Urinary bladder (tissue), 4 donors: ENCODE measurements at places on chromosomes 13 and 19.

DNA sequence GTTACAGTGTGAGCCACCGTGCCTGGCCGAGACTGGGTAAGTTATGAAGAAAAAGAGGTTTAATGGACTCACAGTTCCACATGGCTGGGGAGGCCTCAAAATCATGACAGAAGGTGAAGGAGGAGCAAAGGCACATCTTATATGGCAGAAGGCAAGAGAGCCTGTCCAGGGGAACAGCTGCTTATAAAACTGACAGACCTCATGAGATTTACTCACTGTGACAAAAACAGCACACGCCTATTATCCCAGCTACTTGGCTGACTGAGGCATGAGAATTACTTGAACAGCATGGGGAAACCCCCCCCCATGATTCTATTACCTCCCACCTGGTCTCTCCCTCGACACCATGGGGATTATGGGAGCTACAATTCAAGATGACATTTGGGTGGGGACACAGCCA lies 23.4 kb upstream of the ZNF561 start:
- DNase-seq = no peak

DNA sequence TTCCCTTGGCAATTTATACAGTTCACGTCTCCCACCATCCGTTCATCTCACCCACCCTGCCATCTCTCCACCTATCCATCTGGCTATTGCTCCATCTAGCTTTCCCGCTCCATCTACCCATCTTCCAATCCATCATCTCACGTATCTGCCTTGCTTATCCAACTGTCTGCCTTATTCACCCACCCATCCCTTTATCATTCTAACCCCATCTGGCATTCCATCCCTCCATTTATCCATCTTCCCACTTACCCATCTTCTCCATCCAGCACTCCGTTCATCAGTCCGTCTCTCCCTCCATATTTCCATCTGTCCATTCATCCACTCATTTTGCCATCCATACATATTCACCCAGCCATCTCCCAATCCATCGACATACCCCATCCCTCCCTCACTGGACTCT lies 10.0 kb downstream of the RPS16 start:
- DNase-seq = no peak

GRCh38 chr13:95192998-95193397 lies 108.3 kb downstream of the ABCC4 start:
- no peak for DNase-seq

DNA sequence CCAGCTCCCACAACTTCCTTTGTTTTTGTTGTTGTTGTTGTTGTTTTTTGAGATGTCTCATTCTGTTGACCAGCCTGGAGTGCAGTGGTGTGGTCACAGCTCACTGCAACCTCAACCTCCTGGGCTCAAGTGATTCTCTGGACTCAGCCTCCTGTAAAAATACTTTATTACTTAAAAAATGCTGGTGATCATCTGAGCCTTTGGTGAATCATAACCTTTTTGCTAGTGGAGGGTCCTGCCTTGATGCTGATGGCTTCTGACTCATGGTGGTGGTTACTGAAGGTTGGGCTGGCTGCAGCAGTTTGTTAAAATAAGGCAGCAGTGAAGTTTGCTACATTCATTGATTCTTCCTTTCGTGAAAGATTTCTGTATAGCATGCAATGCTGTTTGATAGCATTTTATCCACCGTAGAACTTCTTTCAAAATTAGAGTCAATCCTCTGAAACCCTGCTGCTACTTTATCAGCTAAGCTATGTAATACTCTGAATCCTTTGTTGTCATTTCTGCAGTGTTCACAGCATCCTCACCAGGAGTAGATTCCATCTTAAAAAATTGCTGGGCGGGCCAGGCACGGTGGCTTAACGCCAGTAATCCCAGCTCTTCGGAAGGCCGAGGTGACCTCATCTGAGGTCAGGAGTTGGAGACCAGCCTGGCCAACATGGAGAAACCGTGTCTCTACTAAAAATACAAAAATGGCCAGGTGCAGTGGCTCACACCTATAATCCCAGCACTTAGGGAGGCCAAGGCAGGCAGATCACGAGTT lies 18.0 kb downstream of the ARHGAP35 start:
- no peak for DNase-seq

- DNase-seq = no peak
Observed at GRCh38 chr13:27007166-27007565, 164.4 kb downstream of the USP12 start.

DNA sequence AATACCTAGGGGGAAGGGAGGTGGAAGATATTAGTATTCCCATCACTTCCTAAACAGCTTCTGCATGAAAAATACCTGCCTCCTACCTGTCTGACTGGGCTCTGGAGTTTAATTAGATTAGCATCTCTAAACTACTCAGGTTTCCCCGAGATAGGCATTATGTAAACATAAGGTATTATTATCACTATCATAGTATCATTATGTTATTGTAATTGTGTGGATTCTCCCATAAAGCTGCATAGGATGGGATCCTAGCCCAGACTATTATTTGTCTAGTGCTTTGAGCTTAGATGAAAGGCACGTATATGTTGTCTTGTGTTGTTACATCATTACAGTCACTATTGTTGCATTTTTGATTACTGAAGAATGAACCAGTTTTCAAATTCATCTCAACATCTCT lies 115.2 kb upstream of the SOX21 start:
- no peak for DNase-seq

DNA sequence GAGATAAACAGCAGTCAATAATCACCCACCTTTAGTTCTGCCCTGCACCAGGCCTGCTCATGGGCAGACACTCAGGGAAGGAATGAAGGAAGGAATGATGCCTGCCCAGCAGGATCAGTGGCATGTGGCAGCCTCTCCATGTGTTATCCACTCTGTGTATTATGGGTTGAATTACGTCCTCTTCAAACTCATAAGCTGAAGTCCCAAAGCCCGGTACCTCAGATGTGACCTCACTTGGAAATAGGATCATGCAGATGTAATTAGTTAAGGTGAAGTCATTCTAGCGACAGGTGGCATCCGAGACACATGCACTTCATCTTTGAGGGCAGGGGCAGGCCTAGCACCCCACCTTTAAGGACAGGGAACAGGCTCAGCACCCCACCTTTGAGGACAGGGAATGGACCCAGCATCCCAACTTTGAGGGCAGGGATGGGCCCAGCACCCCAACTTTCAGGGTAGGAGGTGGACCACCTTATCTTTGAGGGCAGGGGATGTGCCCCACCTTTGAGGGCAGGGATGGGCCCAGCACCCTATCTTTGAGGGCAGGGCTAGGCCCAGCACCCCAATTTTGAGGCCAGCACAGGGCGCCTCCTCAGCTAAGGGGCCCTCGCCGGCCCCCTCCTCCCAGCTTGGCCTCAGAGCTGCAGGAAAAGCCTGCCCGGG lies 127.6 kb downstream of the URI1 start:
- DNase-seq = no peak

- DNase-seq = no peak
Observed at GRCh38 chr13:94323764-94324758, 155.4 kb downstream of the DCT start.

DNA sequence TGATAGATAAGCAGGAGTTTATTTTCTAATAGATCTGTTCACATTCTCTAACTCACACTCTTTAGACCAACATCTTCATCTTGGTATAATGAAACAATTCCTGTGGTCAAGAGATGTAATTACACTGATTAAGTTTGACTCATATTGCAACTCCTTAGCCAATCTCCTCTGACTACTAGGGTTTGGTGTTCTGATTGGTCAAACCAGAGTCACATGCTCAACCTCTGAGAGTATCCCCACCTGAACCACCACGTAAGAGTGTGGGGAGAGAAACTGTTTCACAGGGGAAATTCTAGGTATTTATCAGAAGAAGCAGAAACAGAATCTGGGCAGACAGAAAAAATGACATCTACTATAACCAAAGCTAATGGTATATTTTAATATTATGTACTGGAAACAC lies 42.4 kb downstream of the UQCRFS1 start:
- DNase-seq = no peak

DNA sequence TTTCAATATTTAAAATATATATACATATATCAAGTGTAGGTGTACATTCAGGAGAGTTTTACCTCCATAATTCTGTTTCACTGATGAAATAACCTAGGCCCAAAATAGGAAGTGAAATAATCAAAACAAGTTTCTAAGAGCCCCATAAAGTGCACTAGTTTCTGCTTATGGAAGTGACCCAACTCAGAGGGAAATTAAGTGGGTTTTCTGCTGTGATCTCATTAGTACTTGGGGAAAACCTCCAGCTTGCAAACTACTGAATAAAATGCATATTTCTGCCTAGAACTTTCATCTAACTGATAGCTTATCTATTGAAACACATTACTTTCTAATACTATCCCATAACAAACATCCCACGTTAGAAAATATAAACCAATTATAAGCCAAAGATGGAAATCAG lies 45.4 kb upstream of the MIR17HG start:
- no peak for DNase-seq

DNA sequence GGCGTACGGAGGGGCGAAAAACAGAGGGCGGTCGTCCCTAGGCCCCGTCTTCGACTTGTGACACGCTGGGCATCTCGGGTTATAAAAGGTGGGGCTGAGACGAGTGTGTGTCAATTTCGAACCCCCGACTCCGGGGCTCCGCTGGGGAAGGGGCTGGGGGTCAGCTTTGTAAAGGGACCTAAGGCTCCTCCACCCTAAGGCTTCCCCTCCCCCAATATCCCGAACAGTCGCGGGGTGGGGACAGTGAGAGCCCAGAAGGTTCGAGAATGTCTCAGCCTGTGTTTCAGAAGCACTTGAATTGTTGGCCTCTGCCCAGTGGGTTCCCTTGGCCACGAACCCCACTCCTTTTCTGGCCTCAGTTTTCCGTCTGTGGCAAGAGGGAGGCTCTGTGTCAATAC lies 450 bp downstream of the SELENOW start:
- no peak for DNase-seq

GRCh38 chr19:23287620-23288019 lies 37.4 kb upstream of the ZNF724 start:
- no peak for DNase-seq

DNA sequence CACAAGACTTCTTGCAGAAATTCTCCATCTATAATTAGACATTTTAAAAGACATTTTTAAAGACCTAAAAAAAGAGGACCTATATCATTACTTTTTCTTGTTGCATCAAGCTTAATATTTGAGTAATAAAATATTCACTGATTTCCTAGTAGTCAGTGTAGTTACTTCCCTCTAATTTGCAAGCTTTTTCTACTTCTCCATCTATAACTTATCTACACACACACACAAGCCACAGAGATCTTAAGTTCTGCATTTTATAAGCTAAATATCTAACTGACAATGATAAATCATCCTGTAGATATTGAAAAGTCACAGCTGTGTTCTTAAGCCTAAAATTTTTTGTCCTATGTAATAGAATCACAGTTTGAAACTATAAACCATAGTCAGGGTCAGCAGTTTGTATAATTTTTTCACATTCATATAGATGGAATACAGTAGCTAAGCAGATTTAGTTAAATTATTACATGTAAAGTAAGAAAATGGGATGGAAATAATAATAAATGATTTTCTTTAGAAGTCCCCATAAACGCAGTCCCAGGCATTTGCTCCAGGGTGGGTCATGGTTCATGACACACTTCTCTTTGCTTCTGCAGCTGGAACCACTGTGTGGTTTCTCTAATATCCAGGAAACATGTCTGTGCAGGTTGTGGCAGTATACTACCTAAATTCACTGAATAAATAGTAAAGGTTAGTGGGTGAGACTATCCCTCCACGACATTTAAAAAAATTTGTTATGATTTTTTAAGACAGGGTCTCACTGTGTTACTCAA lies 60.2 kb downstream of the ESD start:
- no peak for DNase-seq

DNA sequence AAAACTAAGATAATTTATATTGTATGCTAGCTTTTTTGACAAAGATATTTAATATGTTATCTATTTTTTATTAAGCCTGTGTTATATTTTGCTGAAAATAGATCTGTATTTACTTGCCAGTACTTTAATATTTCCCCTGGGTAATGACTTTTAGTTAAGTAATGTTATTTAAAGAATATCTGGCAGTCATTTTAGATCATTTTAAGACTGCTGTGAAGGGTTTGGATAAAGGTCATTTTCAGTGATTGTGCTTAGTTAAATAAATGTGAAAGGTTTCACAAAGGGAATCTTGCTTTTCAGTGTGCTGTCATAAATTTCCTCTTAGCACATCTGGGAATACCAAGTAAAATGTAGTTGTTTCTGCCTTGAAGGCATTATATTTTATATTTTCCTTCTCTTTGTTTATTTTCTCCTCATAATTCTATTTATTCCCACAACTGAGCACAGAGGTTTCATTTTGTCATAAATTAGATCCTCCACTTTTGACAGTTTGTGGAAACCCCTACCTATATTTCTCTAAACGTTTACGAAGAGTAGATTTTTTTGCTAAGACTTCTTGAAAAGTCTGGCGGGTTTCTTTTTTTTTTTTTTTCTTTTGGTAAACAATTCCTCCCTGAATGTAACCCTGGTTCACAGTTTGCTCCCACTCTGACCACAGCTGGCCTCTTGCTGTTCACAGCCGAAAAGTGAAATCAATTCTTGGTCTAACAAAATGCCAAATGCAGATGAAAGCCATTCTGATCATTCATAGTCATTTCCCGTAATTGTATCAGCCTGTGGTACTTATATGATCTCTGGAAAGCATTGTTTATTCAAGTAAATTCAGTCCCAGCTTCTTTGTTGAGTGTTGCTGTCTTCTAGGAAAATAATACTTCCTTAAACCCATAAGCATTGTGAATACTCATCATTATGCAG lies 87.8 kb downstream of the MAB21L1 start:
- DNase-seq = no peak

DNA sequence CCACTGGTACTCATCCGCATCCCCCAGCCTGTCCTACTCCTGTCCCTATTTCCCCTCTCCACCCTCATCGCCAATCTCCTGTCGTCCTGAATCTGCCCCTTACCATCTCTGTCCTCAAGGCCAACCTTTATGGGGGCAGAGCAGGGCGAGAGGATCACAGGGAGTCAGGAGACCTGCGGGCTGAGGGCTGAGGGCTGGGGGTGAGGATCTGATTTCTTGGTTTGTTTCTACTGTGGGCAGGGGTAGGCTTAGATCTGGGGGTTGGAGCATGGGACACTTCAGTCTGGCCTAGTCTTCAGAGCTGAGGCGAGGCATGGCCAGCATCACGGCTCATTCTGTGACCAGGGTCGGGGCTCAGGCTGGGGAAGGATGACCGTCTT lies 16.5 kb upstream of the ERCC1 start:
- no peak for DNase-seq

GRCh38 chr19:51253088-51253806 lies 2.4 kb downstream of the SIGLECL1 start:
- DNase-seq = no peak

- no peak for DNase-seq
Observed at GRCh38 chr13:105069106-105069505, 1466.4 kb downstream of the EFNB2 start.
